ENCODE measurements at places on chromosomes 12 and 14.

DNA sequence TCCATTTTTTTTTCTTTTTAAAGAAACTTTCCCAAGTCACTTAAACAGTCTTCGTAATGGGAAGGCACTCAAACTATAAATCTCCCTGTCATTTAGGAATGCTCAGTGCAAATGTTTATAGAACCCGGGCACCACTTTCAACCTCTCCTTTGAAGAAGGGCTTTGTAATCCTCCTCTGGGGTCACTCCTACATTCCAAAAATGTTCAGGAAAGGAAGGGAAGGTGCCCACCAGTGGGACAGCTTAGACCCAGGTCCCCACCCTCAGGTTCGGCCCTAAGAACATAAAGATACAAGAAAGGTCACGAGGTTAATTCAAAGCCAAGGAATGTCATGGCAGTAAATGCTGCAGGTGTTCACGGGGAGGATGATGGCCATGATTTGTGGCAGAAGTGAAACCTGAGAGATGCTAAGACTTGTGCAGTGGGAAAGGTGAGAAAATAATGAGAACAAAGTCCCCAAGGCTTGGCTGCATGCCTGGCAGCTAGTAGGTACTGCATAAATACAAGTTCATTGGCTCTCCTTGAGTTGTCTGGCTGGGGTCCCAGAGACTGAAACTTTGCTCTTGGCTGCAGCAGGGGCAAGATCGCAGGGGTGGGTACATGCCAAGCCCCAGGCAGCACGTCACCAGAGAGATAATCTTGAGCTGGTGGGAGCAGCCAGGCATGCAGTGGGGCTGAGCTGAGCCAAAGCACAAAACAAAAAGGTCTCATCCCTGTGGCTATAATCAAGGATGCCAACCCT lies 21.1 kb downstream of the KRT18 start:
- DNase-seq, result no peak

DNA sequence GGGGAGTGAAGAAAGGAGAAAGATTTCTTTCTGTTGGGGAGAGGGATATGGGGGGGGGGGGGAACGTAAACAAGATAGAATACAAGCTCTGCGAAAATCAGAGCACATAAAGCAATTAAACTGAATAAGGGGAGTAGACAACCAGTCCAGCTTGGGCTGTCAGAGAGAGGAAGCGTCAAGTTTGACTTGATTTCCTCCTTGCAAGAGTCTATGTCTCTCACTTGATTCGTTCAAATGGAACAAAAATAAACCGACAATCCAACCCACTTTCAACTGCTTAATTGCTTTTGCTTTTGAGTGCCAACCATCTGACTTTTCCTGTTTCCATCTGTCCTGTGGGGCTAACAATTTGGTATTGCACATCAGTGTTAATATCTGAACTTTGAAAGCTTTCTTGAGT lies 942 bp downstream of the SYT1 start:
- no peak for DNase-seq

- no peak for DNase-seq
Observed at GRCh38 chr14:68896132-68896531, 83.0 kb downstream of the ACTN1 start.

- DNase-seq, result no peak
Observed at GRCh38 chr12:644818-645552, 18.3 kb downstream of the NINJ2 start.

- no peak for DNase-seq
Observed at GRCh38 chr14:69281450-69282169, 21.7 kb downstream of the GALNT16 start.

- no peak for DNase-seq
Observed at GRCh38 chr14:105139831-105140239, 28.7 kb downstream of the JAG2 start.

DNA sequence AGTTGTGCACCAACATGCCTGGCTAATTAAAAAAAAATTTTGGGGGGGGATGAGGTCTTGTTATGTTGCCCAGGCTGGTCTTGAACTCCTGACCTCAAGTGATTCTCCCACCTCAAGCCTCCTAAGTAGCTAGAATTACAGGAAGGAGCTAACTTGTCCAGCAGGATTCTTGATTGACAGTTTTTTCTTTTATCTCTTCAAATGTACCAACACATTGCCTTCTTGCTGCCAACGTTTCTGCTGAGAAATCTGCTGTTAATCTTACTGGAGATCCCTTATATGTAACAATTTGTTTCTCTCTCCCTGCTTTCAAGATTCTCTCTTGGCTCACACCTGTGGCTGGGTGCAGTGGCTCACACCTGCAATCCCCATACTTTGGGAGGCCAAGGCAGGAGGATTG lies 22.4 kb upstream of the MARK3 start:
- DNase-seq, result no peak

DNA sequence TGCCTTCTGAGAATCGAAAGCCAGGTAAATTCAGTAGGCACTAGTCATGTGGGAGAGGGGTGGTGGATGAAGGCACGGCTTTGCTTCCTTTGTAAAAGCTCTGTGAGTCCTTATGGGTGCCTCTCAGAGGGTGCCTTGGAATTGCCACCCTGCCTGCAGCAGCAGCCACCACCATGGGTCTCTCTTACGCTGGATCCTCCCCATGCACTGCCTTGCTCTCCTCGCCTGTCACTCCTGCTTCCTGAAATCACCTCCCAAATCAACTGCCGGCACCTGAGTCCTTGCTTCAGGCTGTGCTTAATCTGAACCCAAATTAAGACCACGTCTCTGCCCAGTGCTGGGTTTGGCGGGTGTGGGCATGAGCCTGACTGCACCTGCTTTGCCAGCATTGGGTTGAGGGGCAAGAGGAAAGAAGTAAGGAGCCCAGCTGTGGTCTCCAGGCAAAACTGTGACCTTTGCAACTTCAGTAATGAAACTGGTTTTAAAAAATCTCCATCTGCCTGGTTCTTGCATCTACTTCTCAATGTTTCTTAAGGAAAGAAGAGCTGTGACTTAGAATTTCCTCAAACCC lies 55.9 kb upstream of the CLMN start:
- no peak for DNase-seq

DNA sequence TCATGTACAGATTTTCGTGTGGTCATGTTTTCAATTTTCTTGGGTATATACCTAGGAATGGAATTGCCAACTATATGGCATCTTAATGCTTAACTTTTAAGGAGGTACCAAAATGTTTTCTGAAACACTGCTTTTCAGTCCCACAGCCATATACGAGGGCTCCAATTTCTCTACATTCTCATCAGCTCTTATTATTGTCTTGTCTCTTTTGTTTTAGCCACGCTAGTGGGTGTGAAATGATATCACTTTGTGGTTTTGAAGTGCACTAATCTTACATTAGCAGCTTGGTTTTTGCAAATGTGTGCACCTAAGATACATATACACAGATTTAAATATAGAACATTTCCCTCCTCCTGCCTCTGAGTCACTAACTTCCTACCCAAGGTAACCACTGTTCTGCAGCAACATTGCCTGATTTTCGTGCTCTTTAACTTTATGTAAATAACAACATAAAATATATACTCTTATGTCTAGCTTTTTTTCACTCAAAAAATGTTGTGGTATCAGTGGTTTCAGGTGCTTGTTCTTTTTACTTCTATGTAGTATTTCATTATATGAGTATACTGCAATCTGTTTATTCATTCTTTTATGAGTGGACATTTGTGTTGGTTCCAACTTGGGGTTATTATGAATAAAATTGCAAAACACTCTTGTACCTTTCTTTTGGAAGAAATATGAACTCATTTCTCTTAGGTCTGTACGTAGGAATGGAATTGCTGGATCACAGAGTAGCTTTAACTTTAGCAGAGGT lies 73.1 kb downstream of the ZFP36L1 start:
- no peak for DNase-seq

DNA sequence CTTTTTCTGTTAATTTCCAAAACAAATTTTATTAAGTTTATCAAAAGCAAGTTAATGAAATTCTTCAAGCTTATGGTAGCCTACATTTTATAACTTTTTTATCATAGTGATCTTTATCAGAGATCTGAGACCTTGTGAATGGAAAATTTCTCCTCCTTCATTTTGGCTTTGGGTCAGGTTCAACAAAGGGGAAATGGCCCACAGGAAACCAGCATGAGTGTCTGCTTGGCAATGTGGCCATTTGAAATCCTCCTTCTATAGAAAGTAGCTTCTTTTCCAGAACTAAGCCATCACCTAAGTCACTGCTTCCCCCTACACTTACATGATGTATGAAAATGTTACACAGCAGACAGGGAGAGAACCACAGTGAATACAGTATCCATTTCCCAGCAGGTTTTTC lies 1.6 kb downstream of the RHOJ start:
- no peak for DNase-seq

GRCh38 chr12:111406474-111407376 lies 1.0 kb downstream of the SH2B3 start:
- peak; percentile 58 for DNase-seq

DNA sequence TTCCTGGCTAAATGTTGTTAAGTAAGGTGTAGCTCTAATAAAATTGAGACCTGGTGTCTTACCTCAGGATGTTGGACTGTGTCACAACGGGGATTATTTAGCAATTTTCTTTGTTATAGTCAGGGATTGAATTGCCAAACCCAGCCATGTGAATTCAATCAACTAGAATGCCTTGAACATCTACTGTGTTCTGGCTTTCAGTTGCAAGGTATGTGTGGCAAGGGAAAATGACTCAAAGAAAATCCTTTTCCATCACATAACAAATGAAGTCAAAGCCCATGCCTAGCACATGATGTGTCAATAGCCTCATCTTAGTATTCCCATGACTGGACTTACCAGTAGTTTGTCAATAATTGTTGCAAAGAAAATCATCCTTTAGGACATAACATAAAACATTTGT lies 519.8 kb upstream of the FLRT2 start:
- DNase-seq, result no peak

- no peak for DNase-seq
Observed at GRCh38 chr12:230925-231671, 17.1 kb upstream of the SLC6A12 start.

DNA sequence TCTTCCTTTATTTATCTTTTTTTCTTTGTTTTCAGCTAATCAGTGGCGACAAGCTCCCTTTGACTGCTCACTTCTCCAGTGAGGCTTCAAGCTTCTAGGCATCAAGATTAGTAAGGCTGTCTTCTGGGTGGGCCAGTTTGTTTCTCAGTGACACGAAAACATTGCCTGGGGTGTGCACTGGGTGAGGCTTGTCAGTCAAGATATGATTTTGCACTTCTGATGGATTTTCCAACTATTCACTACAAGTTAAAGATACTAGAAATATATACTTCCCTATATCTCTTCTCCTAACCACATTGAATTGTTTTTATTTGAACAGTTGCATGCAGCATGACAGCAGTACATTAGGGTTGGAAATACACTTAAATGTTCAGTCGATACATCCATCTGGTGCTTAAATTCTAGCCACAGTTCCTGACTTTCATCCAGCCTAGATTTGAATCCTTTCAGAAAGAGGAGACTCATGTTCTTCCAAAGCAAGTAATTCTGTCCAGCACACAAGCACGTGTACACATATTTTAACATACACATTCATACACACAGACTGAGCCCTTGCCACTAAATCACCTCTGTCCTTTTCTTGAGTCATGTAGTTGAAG lies 275.6 kb upstream of the NOVA1 start:
- no peak for DNase-seq

GRCh38 chr14:70442750-70443149 lies 9.2 kb upstream of the ADAM21 start:
- no peak for DNase-seq

DNA sequence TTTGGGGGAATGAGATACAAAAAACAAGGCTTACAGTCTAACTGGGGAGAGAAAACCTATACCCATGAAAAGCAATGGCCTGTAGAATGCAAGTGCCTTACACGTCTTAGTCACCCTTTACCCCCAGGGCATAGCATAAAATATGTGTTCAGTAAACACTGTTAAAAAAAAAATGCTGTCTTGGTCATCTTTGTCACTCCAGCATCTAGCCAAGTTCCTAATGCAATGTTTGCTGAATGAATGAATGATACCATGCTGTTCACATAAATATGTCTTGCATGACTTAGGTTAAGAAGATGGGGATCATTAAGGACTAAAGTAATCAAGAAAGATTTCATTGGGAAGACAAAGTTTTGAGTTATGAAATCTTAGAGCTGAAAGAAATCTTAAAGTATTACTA lies 38.5 kb downstream of the PPP2R5E start:
- DNase-seq, result no peak

DNA sequence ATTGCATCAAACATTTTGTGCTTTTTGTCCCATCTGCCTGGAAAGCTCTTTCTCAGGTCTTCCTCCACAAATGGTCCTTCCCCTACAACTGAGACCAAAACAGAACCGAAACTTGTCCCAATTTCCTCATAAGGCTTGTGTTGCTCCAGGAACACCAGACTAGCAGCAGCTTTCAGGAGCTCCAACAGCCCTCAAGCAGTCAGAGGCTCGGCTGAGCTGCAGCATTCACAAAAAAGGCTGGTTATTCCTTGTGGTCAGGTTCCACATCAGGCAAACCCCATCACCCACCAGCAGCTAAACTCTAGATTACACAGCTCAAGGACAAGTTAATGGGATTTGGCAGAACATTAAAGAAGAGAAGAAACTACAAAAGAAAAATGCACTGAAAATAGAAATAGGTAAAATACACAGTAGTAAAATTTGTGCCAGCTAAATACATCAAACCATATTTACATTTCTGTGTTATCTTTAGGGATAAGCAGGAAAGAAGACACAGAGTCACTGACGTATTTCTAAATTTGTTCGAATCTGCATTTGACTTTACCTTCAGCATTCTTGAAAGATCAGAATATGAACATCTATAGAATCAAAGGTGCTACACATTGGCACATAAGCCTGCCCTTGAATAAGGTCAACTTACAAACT lies 141.2 kb downstream of the STXBP6 start:
- no peak for DNase-seq

GRCh38 chr12:69835081-69835480 lies 10.1 kb downstream of the MYRFL start:
- no peak for DNase-seq

GRCh38 chr12:64612843-64613242 lies 2.5 kb downstream of the RASSF3 start:
- DNase-seq, result no peak

- no peak for DNase-seq
Observed at GRCh38 chr14:90062127-90062794, 467 bp downstream of the KCNK13 start.

- no peak for DNase-seq
Observed at GRCh38 chr14:51972566-51972965, 16.8 kb upstream of the RTRAF start.

DNA sequence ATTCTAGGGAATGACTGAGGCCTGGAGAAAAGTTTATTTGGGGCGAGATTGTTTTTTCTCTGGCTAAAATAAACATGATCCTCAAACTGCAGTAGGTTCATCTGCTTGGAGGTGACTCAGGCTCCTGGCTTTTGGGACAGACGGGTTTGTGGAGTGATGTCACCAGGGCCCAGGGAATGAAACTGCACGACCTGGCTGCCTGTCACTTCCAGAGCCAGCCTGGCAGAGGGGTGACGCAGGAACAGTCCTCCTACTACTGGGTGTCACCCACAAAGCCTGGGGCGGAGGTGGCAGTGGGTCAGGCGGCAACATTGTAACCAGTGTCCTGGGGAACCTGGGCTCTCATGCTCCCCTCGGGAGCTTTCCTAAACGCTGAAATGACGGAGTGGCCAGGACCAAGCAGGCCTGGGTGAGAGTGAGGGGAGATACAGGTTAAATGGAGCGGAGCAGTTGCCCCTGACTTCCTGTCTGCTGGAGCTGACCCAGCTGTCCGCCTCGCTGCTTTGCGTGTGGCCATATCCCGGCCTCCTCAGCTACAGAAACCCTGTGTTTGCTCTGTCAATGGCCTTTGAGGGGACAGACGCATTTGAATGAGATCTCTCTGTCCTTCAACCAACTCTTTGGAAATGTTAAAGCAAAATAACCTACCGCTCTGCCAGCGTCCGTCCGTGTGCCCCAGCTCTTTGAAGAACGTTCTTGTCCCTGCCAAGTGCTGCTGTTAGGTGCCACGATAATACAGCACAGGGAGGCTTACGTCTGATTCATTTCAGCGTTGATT lies 6.5 kb downstream of the HIP1R start:
- no peak for DNase-seq

GRCh38 chr12:66541426-66541825 lies 137.4 kb downstream of the GRIP1 start:
- DNase-seq, result no peak
